ENCODE measurements at places on chromosomes 11 and 22.

DNA sequence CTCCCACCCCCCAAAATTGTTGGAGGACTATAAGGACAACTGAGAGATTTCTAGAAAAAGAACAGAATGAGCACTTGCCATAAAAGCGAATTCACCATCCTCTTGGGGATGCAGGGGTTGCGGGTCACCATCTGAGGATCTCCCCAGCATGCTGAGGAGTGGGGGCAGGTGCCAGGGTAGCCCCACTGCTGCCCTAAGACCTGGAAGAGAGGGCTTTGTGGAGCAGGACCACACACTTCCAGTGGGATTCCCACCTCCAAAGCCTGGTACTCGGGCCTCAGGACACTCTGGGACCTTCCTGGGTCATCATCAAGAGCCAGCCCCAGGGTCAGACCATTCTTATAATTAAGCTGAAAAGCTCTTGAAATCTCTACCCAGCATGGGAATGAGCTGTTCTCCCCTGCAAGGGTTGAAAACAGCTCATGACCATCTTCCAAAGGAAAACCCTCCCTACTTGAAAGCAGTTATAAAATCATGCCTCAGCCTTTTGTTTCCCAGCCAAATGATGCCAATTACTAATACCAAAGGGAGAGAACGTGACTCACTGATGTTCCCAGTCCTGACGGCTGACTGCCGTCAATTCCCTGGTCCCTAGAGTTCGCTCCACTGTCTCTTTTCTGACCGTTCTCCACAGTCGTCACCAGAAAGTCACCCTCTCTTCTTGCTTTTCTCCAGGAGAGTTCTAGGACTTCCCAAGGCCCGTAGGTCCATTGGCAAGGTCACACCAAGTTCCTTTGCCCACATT lies 76.8 kb upstream of the CREB3L1 start:
- DNase-seq, result peak; percentile 49

GRCh38 chr11:31424652-31425051 lies 55.0 kb downstream of the DNAJC24 start:
- DNase-seq, result no peak

- peak; percentile 37 for DNase-seq
These were observed 111.6 kb downstream of the MIAT start for GRCh38 chr22:26768952-26769351.

DNA sequence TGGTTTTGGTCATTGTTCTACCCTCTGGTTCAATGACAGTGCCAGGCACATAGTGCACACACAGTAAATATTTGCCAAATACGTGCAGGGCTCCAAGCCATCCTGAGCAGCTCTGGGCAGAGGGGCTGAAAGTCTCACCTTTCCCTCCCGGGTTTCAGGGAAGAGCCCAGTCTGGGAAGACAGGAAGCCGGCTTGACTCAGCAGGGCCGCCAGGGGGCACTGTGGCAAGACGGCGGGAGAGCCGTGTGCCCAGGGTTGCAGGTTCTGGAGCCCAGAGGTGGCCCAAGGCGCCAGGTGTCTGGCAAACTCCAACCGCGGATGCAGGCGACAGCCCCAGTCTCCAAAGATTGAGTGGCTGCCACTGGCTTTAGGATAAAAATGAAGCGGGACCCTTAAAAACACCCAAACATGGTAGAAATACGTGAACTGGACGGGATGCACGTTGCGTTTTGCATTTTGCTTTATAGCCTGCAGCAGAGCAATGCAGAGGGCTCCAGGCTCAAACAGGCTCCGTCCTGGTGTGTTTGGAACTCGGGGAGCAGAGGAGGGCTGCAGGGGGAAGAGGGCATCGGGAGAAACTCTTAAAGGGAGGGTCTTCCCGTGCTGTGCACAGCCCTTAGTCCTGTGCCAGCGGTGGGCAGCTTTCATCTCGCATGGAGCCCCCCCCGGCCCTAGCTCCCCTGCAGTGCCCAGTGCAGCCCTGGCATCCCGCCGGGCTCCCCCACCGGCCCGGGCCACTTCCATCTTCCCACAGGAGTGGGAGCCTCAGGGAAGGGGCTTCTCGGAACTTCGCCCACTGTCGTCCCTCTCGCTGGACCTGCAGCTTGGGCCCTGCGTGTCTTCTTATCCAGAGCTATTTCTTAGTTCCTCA lies 10.7 kb downstream of the KRTAP5-5 start:
- no peak for DNase-seq

- DNase-seq, result peak; percentile 88
These were observed 12.8 kb downstream of the AQP11 start for GRCh38 chr11:77602381-77603088.

GRCh38 chr11:37089439-37089838 lies 491.4 kb upstream of the RAG2 start:
- no peak for DNase-seq

DNA sequence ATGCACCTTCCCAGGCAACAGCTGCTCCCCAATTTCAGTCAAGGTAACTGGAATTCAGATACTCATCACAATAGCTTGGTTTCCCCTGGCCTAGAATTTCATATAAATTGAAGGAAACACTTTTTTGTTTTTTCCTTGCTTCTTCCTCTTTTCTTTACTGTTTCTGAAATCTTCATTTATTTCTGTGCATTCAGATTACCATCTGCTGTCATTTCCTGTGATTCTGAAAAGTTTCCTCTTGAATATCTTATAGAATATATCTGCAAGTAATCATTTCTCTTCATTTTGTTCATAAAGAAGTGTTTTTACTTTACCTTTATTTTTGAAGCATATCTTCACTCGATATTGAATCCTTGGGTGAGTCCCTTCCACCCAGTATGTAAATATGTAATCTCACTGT lies 85.3 kb downstream of the GAB4 start:
- no peak for DNase-seq

- DNase-seq, result no peak
These were observed 42.6 kb upstream of the TUB start for GRCh38 chr11:8038393-8038792.

- no peak for DNase-seq
These were observed 46.5 kb downstream of the TMEM123 start for GRCh38 chr11:102406099-102406498.

GRCh38 chr22:29393019-29393608 lies 4.7 kb upstream of the AP1B1 start:
- no peak for DNase-seq

DNA sequence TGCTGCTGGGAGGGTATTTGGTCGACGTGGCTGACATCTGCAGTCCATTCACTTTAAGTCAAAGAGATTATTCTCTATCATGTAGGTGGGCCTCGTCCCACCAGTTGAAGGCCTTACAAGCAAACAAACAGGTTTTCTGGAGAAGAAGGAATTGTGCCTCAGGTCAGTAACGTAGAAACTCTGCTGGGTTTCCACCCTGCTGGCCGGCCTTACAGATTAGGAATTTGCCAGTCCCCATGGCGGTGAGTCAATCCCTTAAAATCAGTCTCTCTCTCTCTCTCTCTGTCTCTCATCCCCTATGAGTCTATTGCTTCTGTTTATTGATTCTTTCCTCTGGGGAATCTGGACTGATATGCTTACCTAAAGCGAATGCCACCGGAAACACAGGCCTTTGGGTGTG lies 75.4 kb upstream of the FGF3 start:
- no peak for DNase-seq

GRCh38 chr11:61534025-61534932 lies 25.7 kb downstream of the LRRC10B start:
- no peak for DNase-seq

GRCh38 chr11:10338287-10338686 lies 33.4 kb downstream of the ADM start:
- no peak for DNase-seq

GRCh38 chr11:44277196-44278090 lies 32.5 kb downstream of the ALX4 start:
- DNase-seq, result no peak

DNA sequence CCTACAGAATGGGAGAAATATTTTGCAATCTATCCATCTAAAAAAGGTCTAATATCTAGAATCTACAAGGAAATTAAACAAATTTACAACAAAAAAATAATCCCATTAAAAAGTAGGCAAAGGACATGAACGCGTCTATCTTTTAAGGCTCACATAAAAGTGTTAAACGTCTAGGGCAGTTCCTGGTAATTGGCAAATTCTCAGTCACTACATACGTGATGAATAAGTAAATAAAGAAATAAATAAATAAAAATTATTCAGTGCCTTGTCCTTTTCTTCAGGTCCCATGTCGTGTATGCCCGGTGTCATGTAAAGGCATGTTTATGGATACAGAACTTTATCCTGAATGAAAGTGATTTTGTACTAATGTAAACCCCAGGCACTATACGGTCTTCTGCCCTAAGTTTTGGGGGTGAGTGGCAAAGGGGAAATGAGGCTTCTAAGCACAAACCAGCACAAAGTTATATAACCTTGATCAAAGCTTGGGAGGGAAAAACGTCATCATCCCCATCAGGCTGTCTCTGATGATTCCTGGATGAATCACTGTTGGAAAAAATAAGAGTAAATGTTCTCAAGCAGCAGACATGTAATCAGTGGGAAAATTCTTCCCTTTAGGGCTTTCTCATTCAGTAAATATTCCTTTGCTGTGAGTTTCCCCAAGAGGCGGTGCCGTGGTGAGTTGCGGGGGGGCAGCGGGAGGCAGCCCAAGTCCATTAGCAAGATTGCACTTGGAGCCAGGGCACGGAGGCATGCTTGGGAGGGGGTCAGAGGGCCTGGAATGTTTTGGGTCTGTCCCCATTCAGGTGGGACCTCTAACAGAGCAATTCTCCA lies 30.4 kb upstream of the MICAL2 start:
- peak; percentile 98 for DNase-seq

DNA sequence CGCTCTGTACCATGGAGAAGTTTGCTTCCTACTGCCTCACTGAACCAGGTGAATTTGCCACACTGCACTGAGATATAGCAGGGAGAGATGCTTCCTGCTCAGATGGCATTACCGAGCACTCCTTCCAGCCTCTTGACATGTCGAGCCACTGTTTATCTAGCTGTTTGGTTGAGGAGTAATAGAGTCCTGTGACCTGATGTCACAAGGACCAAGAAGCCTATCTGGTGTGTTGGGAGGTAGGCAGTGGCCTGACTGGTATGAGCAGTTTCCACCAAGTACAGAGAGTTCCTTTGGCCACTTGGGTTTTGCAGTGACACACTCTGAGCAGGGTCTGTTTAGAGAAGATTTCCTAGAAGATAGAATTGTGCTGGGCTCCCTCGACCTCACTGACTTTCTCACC lies 5.2 kb downstream of the ACAD8 start:
- DNase-seq, result no peak

DNA sequence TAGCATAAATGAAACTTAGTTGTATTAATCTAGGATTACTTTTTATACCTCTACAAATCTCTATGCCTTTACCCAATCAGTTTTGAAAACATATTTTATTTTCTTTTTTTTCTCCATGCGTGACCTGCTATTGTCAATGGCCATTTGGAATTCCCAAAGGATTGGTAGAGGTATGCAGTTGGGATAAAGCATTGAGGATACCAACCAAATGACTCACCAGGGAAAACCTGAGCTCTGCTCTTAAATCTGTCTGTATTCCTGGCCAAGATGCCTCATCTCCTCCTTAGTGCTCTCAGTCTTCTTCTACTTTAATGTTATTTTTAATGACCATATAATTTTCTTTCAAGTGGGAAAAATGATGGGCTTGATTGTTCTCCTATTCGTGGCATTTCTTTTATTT lies 61.9 kb downstream of the EHF start:
- no peak for DNase-seq

DNA sequence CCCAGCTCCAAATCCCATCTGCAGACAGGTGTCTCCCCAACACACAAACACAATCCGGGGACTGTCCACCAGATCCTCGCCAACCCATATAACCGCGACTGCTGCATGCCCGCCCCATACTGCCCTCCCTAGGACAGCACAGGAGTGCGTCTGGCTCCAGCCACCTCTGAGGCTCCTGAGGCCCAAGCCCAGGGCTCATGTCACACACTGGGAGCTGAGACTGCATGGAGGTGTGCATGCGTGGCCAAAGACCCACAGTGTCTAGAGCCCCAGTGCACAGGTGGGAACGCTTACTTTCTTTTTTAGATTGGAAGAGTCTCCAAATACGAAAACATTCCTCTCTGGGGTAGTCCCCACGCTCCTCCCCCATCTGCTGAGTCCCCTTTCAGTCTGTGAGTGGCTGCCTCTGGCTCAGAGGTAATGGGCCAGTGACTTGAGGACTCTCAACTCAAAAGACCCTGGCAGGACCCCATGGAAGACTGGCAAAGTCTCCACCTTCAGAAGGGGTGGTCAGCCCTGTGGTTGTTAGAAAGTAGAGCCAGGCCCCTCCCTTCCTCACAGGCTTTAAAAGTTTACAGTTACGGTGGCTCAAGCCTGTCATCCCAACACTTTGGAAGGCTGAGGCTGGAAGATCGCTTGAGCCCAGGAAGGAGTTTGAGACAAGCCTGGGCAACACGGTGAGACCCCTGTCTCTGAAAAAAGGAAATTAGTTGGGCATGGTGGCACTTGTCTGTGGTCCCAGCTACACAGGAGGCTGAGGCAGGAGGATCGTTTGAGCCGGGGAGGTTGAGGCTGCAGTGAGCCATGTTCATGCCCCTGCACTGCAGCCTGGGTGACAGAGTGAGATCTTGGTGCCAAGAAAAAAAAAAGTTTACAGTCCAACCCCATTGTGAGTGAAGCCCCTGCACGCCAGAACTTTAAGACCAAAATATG lies 2.3 kb downstream of the CBX7 start:
- DNase-seq, result no peak

- no peak for DNase-seq
These were observed 360.5 kb downstream of the DLG2 start for GRCh38 chr11:85266646-85267045.

- no peak for DNase-seq
These were observed 54.9 kb downstream of the GLYATL1 start for GRCh38 chr11:58994171-58994570.

DNA sequence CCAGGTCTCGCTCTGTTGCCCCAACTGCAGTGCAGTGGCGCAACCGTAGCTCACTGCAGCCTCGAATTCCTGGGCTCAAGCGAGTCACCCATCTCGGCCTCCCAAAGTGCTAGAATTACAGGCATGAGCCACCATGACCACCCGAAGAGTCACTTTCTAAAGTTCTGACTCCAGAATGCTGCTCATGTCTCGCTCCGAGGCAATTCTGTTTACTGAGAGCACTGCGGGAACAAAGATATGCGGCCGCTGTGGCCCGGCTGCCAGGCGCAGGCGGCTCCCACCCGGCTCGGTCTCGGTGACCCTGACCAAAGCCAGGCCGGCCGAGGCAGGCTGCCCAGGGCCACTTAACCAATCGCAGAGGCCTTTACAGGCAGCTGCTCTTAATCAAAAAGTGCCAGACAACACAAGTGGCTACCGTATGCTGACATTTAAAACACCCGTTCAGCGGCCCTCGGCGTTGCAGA lies 78.7 kb downstream of the PHF21B start:
- peak; percentile 2 for DNase-seq
